ENCODE measurements at places on chromosomes 3 and 15. TPM values are rescaled to one million over a fixed set of nuclear protein-coding genes. Genes with fewer than 3 reads are reported as not detected.

COL6A5 gene
- total RNA-seq, result not detected

GRCh38 chr15:100372739-100373119, 31.0 kb upstream of the ADAMTS17 start:
- DNase-seq, result no peak

- peak; percentile 30 for DNase-seq
Observed at GRCh38 chr3:51538115-51538458, 432 bp upstream of the RAD54L2 start.

DNA sequence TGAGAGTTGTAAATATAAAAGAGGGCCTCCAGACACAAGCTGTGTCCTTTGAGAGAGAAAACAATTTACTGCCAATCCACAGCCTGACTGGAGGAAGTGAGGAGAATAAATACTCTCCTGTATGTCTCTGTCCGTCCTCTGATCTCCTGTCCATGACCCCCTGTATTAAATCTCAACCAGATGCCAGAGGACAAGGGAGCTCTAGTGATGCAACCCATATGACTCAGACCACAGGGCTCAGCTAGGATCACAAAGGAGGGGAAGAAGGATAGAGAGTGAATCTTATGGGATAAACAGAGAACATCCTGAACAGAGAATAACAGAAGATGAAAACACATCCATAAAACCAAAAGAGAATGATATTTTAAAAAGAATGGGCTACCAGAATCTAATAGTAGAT, 482.6 kb downstream of the PLOD2 start:
- no peak for DNase-seq

DNA sequence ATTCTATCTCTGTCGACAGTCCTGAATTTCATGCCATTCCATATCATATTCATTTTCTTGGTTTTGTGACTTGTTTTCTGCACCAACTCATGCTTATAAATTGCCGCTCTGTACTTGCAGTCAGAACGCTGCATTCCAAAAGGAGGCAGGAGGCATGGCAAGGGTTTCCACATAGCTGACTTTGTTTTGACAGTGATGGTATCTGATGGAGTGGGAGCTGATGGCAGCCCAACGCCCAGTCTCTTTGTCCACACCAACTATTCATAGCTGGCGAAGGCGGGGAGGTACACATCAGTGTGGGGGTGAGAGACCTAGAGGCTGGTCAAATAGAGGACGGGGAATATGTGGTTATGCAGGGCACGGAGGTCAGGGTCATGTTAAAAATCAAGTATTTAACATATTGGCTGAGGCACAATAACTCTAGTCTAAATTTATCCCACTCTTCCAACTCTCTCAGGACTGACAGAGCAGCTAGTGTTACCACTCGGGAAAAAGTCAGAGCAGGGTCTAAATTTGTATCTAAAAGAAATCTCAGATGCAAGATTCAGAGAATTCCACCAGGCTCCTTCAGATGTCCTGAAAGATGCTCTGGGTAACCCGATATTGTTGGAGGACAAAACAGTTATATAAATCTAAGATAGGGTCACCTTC, 67.8 kb upstream of the ATP13A3 start:
- no peak for DNase-seq

DNA sequence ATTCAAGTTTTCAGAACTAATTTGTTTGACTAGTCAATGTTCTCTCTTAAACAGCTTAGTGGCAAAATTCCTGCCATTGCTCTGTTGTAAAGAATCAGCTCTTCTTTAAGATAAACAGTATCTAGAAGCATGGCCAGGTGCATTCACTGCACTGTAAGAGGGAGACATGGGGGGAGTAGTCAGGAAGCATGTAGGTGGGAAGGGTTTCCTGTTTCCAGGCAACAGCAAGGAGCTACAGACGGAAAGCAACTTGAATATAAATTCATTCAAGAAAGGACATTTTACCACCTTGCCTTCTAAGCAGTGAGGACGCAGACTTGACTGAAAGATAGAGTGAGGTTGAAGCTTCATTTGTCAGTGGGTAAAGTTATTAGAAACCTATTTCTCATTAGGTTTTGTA, 55.3 kb downstream of the BBX start:
- no peak for DNase-seq

DNA sequence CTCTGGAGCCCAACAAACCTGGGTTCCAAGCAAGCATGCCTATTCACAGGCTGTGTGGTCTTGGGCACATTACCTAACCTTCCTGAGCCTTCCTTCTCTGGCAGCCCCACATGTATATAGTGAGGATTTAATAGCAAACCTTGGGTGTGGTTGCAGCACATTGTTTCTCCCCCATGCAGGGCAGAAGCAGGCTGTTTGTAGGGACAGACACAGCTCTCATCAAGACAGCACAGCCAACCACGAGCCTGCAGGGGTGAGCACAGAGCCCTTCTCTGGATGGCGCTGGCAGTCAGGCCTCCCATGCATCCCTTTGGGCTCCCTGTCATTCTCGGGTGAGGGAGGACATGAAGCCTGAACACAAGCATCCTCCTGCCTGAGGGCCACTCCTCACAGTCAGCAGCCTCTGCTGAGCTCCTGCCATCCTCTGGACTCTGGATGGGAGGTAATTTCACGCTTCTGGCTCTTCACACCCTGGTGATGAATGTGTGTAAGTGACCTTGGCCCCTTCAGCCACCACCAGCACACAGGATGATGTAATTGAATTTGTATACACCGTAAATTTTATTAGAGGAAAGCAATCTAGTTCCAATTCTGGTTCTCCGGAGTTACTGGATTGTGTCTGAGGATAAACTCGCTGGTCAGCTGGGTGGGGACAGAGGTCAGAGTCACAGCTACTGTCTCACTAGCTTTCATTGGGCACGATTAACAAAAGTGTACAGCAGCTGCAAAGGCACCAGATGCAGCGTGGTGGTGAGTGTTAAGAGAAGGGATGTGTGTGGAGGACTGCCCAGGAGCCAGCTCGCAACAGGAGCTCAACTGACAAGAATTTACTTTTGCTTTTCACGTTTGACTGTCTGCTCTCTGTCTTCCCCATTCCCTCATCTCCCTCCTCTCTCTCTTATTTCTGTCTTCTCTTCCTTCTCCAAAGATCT, 118.1 kb downstream of the CLSTN2 start:
- DNase-seq, result no peak

GRCh38 chr3:179811321-179812095, 158.7 kb downstream of the USP13 start:
- DNase-seq, result peak; percentile 39

DNA sequence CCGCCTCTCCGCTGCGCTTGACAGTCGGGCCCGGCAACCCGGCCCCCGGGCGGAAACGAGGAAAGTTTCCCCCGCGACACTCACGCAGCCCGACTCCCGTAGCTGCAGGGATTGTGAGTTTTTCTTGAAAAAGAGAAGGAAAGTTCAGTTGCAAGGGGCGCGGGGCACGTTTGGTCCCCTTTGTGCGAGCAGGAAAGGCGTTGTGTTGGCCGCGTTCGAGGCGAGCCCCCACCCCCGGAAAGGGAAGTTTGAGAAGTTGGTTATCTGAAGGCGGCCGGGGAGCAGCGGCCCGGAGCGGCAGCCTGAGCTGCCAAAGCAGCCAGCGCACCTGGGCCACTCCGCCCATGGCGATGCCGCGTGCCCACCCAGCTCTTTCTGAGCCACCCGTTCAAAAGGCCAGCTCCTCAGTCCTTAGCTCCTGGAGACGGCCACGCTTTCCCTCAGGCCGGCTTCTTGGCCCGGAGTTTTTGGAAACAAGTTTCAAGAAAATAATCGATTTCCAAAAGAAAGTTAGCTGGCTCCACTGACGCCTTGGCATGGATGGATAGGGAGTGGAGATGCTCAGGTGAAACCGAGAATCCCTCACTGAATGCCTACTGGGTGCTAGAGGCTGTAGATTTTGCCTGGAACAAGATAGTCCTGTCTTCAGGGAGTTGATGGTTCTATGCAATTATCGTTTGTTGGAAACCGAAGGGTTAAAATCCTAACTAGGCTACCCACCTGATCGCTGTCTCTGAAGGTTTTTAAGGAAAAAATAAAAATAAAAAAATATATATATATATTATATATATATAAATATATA, 832 bp downstream of the TGFBR2 start:
- peak; percentile 78 for DNase-seq

DNA sequence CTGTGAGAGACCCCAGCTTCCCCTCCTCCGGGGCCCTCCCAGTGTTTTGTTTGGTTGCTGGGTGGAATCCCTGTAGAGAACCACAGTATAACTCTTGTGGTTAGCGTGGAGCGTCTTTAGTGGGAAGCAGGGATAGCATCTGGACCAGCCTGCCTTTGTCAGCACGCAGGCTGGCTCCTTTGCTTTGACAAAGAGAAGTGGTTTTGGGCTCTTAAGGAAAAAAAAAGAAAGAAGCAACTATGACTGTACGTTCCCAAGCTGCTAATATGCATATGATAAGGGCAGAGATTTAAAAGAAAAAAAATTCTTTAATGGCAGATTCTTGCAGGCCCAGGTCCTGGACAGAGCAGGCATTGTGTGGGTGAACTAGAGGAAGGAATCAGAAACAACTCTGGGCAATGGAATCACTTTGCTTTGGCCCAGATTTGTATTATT, 340.8 kb upstream of the CTDSPL start:
- no peak for DNase-seq

GRCh38 chr3:52015438-52016228, 19.9 kb upstream of the RPL29 start:
- DNase-seq, result no peak

- DNase-seq, result no peak
Observed at GRCh38 chr15:38819387-38819950, 254.9 kb upstream of the RASGRP1 start.

- peak; percentile 70 for DNase-seq
Observed at GRCh38 chr15:76057332-76058000, 2.3 kb upstream of the TMEM266 start.

- DNase-seq, result no peak
Observed at GRCh38 chr3:33881156-33882064, 83.0 kb downstream of the PDCD6IP start.

DNA sequence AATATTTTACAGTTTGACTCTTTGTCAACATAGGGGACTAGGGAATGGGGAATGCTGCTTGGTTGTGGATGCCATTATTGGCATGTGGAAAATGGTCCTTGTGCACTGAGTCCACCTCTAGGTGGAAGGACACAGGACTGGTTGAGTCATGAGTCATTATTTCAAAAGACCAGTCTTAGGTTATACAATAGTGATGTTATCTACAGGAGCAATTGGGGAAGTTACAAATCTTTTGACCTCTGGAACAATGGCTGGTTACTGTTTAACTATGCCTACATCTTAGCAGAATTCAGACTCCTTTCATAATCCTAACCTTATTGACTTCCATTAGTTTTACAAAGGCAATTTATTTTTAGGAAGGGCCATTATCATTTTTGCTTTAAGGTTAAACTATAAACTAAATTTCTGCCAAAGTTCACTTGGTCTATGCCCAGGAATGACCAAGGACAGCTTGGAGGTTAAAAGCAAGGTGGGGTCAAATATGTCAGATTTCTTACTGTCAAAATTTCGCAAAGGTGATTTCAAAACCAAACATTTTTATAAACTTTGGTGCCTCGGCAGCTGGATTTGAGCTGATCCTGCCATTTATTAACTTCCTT, 11.8 kb upstream of the CCR8 start:
- no peak for DNase-seq
